M059J (cell line): ENCODE measurements at places on chromosomes 4 and X. TPM values are rescaled to one million over a fixed set of nuclear protein-coding genes. Genes with fewer than 3 reads are reported as not detected.

The SLBP gene
- 135 and 161 TPM in 2 replicates for total RNA-seq

The SPARCL1 gene
- 0.07 and 0.37 TPM in 2 replicates for total RNA-seq

The RHOXF2 gene
- total RNA-seq: not detected in 2 replicates

The COL4A6 gene
- 0.47 and 0.94 TPM in 2 replicates for total RNA-seq

The KLB gene
- total RNA-seq: not detected in 2 replicates

The MAGEC1 gene
- 0.79 and 2.0 TPM in 2 replicates for total RNA-seq

The SMR3B gene
- not detected in 2 replicates for total RNA-seq

The TRPC3 gene
- 1.6 and 2.9 TPM in 2 replicates for total RNA-seq

The ESX1 gene
- not detected in 2 replicates for total RNA-seq

The CD38 gene
- 0.44 and 0.99 TPM in 2 replicates for total RNA-seq

The SLC25A43 gene
- 34.3 and 46.8 TPM in 2 replicates for total RNA-seq

The SCD5 gene
- total RNA-seq: 17.2 and 26.1 TPM in 2 replicates

The GPR143 gene
- total RNA-seq: 0.20 TPM in 1 of 2 replicates, not detected in the other

The MAGEA2B gene
- total RNA-seq: 1.9 and 2.5 TPM in 2 replicates

The KLHL4 gene
- total RNA-seq: 1.5 and 1.8 TPM in 2 replicates

The PRR32 gene
- total RNA-seq: not detected in 2 replicates

The CXCL11 gene
- total RNA-seq: 0.37 and 0.74 TPM in 2 replicates

The GNL3L gene
- 23.7 and 36.3 TPM in 2 replicates for total RNA-seq

The TTC29 gene
- total RNA-seq: 0.07 and 0.49 TPM in 2 replicates

The CSN3 gene
- not detected in 2 replicates for total RNA-seq

The UGT2A2 gene
- total RNA-seq: not detected in 2 replicates

The CT45A1 gene
- total RNA-seq: not detected in 2 replicates

The SCML2 gene
- 4.0 and 7.3 TPM in 2 replicates for total RNA-seq

The RNF212 gene
- total RNA-seq: 24.1 and 25.2 TPM in 2 replicates

The RS1 gene
- not detected in 2 replicates for total RNA-seq

The PLAC1 gene
- 0.37 TPM in 1 of 2 replicates, not detected in the other for total RNA-seq

The MTMR8 gene
- total RNA-seq: not detected in 2 replicates

The IRS4 gene
- total RNA-seq: not detected in 2 replicates

The IDUA gene
- 3.4 and 11.9 TPM in 2 replicates for total RNA-seq

The SMIM10 gene
- total RNA-seq: 12.6 and 13.4 TPM in 2 replicates

The ANXA5 gene
- total RNA-seq: 408 and 471 TPM in 2 replicates

The NR3C2 gene
- 0.15 and 0.20 TPM in 2 replicates for total RNA-seq

The P2RY8 gene
- total RNA-seq: 0.10 TPM in 1 of 2 replicates, not detected in the other

The LDB2 gene
- total RNA-seq: 26.9 and 33.5 TPM in 2 replicates

The IRAK1 gene
- 89.3 and 152 TPM in 2 replicates for total RNA-seq

The SLC35A2 gene
- total RNA-seq: 70.5 and 77.8 TPM in 2 replicates

The CYTL1 gene
- total RNA-seq: 138 and 180 TPM in 2 replicates

The FMR1NB gene
- total RNA-seq: not detected in 2 replicates

The KLHL13 gene
- total RNA-seq: 4.2 and 4.6 TPM in 2 replicates

The PDE6B gene
- 0.05 TPM in 1 of 2 replicates, not detected in the other for total RNA-seq

The NRK gene
- total RNA-seq: not detected in 2 replicates

The TMSB15C gene
- total RNA-seq: 3.5 and 7.8 TPM in 2 replicates

The PAGE5 gene
- total RNA-seq: 0.49 TPM in 1 of 2 replicates, not detected in the other

The ENPEP gene
- 0.15 and 0.17 TPM in 2 replicates for total RNA-seq

The ANXA10 gene
- total RNA-seq: 0.17 and 0.66 TPM in 2 replicates

The AR gene
- 2.7 and 4.2 TPM in 2 replicates for total RNA-seq

The CLIC2 gene
- 1.3 and 1.5 TPM in 2 replicates for total RNA-seq

The ARSD gene
- total RNA-seq: 23.0 and 23.1 TPM in 2 replicates

The MGARP gene
- 3.9 and 4.7 TPM in 2 replicates for total RNA-seq

The SCOC gene
- total RNA-seq: 47.5 and 83.0 TPM in 2 replicates

The PCDH19 gene
- 0.12 and 0.81 TPM in 2 replicates for total RNA-seq

The FRMD7 gene
- 0.07 TPM in 1 of 2 replicates, not detected in the other for total RNA-seq

The TSPAN5 gene
- total RNA-seq: 27.7 and 39.0 TPM in 2 replicates

The SPANXA2 gene
- total RNA-seq: 157 and 162 TPM in 2 replicates

The SPRY1 gene
- 1.1 and 3.4 TPM in 2 replicates for total RNA-seq
